ENCODE measurements at places on chromosomes 5 and 9. TPM values are rescaled to one million over a fixed set of nuclear protein-coding genes. Genes with fewer than 3 reads are reported as not detected.

CARD9 gene
- 0.56 TPM for total RNA-seq

IRX1 gene
- total RNA-seq = 0.81 TPM

- H3K27me3 ChIP-seq = no peaks in the 10 kb centered on the region
- no peaks in the 10 kb centered on the region for H3K36me3 ChIP-seq
- no peak overlapping the region for H3K4me3 ChIP-seq
- H3K27ac ChIP-seq = no peak overlapping the region
- H3K4me1 ChIP-seq = no peaks in the 10 kb centered on the region
- DNase-seq = no peak
These were observed 180.9 kb upstream of the DAP start for GRCh38 chr5:10941900-10942299.

GRCh38 chr5:73390972-73391371 is 57.6 kb downstream of the FOXD1 start:
- H3K27me3 ChIP-seq = peaks cover 3% of the 10 kb centered on the region
- no peak for DNase-seq
- H3K27ac ChIP-seq = no peak overlapping the region
- H3K36me3 ChIP-seq = no peaks in the 10 kb centered on the region
- H3K4me1 ChIP-seq = no peaks in the 10 kb centered on the region
- H3K4me3 ChIP-seq = no peak overlapping the region

OR2V2 gene
- not detected for total RNA-seq

GRCh38 chr5:121175986-121176385 is 675.7 kb upstream of the FTMT start:
- no peaks in the 10 kb centered on the region for H3K4me1 ChIP-seq
- DNase-seq = no peak

BTNL3 gene
- total RNA-seq = 0.50 TPM

RAB3C gene
- total RNA-seq = 0.40 TPM

ANKRD31 gene
- total RNA-seq = 0.42 TPM

- H3K27me3 ChIP-seq = no peaks in the 10 kb centered on the region
- no peak for DNase-seq
- no peak overlapping the region for H3K4me3 ChIP-seq
These were observed 255.0 kb downstream of the EFNA5 start for GRCh38 chr5:107415762-107416161.

EXOSC3 gene
- total RNA-seq = 53.1 TPM

GRCh38 chr9:20340511-20340861 is 281.8 kb downstream of the MLLT3 start:
- no peaks in the 10 kb centered on the region for H3K36me3 ChIP-seq
- no peak for DNase-seq
- no peak overlapping the region for H3K4me3 ChIP-seq
- no peak overlapping the region for H3K27ac ChIP-seq

PAIP1 gene
- 84.5 TPM for total RNA-seq

EIF4E1B gene
- total RNA-seq = not detected

DNA sequence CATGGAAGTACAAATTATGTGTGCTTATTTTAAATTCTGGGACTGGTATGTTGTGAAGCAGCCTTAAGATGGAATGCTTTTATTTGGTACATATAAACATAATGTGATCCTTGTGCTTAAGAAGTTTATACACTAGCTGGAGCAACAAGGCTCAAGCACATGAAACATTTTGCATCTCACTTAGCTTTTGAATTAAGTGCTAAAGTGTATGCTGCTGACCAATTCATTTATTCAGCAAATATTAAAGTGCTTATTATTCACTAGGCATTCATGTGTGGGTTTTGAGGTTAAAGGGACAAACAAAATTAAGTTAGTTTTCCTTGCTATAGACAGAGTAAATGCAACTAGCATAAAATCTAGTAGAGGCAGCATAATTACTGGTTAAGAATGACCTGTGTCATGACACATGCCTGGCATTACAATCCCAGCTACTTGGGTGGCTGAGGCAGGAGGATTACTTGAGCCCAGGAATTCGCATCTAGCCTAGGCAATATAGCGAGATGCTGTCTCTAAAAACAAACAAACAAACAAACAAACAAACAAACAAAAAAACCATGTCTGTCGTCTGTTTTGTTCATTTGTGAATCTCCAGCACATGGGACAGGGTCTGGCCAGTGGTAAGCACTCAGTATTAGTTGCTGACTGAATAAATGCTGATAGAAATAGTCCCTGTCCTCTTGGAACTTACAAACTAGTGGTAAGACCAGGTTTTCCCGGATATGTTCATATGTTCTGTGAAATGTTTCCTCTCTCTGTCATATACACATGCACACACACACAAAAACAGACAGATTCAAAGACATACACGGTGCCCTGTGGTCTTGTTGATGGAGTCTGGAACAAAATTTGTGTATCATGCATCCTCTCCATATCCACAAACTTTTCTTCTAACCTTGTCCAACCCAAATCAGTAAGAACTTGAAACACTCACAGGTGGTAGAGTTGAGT is 41.9 kb upstream of the TNFAIP8 start:
- H3K4me3 ChIP-seq = no peak overlapping the region
- H3K27me3 ChIP-seq = no peaks in the 10 kb centered on the region
- peaks cover 3% of the 10 kb centered on the region for H3K4me1 ChIP-seq
- no peaks in the 10 kb centered on the region for H3K36me3 ChIP-seq
- H3K27ac ChIP-seq = no peak overlapping the region

GRCh38 chr9:97853056-97853843 is at the start of gene FOXE1:
Gene FOXE1, plus strand, starts transcription at chr9:97853226. Its CDS starts 689 bp downstream, at chr9:97853915.
- peak within 1 kb of the TSS; percentile 92 for H3K27ac ChIP-seq
- peaks cover 44% of the 10 kb centered on the region for H3K36me3 ChIP-seq
- H3K4me1 ChIP-seq = peaks cover under 1% of the 10 kb centered on the region
- no peaks in the 10 kb centered on the region for H3K27me3 ChIP-seq
- DNase-seq = peak; percentile 94
- peak within 1 kb of the TSS; percentile 79 for H3K4me3 ChIP-seq

DNA sequence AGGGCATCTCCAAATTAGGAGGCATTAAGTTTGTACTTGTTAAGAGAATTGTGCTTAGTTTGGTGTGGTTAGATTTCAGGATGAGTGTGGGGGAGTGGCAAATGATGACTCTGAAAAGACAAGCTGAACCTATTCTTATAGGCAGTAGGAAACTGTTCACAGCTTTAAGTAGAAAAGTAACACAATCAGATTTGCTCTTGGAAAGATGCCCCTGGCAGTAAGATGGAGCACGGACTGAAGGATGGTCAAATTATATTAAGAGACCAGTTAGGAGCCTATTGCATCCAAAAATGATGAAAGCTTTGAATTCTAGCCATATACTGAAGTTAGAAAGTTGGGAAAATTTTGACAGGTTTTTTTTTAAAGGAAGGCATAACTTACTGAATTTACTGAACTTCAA is 254.2 kb upstream of the MEF2C start:
- no peaks in the 10 kb centered on the region for H3K4me1 ChIP-seq
- DNase-seq = no peak
- H3K4me3 ChIP-seq = no peak overlapping the region

DNA sequence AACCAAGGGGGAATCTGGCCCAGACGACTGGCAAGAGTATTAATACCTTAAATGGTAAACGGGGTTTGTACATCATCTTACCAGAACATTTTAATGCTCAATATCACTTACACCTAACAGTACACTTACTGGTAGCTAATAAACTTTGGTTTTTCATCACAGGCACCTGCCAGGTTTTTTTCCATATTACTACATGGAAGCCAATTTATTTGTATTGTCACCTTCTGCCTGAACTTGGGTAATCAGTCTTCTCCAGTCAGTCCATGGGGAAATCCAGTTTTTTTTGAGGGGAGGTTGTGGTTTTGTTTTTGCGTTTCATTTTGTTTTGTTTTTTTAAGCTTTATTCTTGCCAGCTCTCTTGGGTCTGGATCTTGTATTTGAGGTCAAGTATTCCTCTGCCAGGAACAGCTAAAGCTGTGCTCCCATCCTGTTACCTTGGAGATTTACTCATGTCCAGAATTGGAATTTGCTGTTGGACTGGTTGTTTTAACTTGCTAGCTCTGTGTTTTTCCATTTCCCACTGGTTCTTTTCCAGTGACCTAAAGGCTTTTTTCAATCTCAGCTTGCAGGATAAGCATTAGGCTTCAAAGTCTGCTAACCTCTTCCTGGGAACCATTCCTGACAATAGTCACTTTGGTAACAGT is 11.1 kb upstream of the NADK2 start:
- H3K4me1 ChIP-seq = peaks cover 14% of the 10 kb centered on the region
- peak; percentile 31 for DNase-seq
- peak overlapping the region; percentile 70 for H3K27ac ChIP-seq
- H3K4me3 ChIP-seq = no peak overlapping the region
- H3K27me3 ChIP-seq = no peaks in the 10 kb centered on the region

SLC6A3 gene
- total RNA-seq = 0.54 TPM

DNA sequence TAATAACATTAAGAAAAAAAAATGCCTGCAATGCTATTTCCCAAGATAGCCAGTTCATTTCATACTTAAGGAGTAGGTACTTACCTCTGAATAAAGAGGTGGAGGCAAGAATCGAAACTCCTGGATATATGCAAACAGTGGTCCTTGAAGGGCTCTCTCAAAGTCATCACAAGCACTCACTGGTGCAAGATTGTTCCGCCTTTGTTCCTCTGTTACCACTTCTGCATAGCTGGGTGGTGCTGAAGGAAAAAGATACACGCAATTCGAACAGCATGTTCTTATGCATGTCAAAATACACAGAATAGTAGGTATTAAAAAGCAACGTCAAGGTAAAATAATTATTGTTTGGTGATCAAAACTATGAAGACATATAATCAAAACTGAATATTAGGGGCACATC is 9.5 kb downstream of the ARRDC3 start:
- H3K27ac ChIP-seq = peak overlapping the region; percentile 100
- H3K4me3 ChIP-seq = no peak overlapping the region

DNA sequence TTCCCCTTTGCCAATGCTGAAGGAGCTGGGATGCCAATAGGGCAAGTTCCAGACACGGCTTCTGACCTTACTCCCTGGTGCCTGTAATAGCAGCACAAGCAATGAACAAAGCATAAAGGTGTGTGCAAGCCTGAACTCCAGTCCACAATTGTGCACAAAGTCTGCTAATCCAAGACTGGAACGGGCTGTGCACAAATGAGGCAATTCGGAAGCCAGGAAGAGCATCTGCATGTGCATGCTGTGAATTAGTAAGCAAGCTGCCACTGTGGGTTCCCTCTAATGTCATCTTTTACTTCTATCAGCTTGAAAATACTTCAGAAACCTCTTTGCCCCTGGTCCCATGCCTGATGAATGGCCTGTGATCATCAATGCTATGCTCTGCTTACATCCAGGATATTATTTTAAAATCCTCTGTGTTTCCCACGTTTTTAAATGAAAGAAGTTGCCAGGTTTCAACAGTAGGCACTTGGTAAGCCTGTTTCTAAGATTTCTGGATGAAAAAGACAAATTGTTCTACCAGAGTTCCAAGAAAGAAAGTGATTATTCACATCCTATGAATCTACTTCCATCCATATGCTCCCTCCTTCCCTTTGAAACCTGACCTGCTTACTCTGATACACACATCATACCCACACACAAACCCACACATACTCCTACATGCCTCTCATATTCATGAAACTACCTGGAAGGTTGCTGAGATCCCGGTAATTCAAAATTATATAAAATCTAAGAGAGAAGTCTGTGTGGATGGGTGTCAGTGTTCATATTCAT is 165.7 kb downstream of the KCTD16 start:
- no peak overlapping the region for H3K4me3 ChIP-seq
- H3K27me3 ChIP-seq = no peaks in the 10 kb centered on the region
- no peaks in the 10 kb centered on the region for H3K4me1 ChIP-seq
- DNase-seq = no peak
- no peak overlapping the region for H3K27ac ChIP-seq

DNA sequence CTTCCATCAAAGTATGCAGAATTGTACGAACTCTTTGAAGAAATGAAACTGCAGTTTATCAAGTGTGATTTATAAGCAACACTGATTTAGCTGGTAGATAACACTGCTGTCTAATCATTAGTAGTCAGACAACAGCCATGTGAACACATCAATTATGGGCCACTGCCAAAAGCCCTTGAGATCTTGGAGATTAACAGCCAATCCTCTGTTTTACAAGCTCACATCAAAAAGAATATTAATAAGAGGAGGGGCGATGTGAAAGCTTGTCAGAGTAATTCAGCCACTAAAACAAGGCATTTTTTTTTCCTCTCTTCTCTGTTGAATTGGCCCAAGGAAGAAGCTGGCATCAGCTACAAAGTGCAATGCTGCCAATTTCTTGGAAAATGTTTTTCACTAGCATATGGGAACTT is 28.1 kb downstream of the ZNF608 start:
- peak; percentile 16 for DNase-seq
- no peak overlapping the region for H3K4me3 ChIP-seq
- peaks cover 23% of the 10 kb centered on the region for H3K4me1 ChIP-seq
- H3K27me3 ChIP-seq = no peaks in the 10 kb centered on the region

DNA sequence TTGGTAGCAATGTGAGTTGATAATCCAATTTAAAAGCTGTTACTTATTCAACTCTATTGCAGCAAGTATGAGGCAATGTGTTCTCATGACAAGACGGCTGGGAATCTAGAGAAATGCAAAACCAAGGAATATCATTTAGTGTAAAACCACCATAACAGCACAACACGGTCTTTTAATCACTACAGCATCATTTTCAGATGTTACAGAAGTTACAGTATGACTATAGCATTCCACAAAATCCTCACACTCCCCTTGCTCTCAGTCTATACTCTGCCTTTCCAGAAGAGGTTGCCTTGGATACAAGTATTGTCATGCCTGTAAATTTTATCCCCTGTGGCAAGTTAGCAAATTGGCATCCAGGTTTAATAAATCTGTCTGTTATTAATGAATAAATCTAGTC is 28.6 kb upstream of the TAS2R1 start:
- H3K4me1 ChIP-seq = no peaks in the 10 kb centered on the region
- no peak overlapping the region for H3K4me3 ChIP-seq
- DNase-seq = no peak
- H3K36me3 ChIP-seq = no peaks in the 10 kb centered on the region

GRCh38 chr5:127518319-127518621 is 830 bp downstream of the PRRC1 start:
- DNase-seq = no peak
- no peaks in the 10 kb centered on the region for H3K36me3 ChIP-seq
- H3K4me1 ChIP-seq = peaks cover 6% of the 10 kb centered on the region
- peak overlapping the region; percentile 88 for H3K4me3 ChIP-seq
- peak overlapping the region; percentile 40 for H3K27ac ChIP-seq
- H3K27me3 ChIP-seq = no peaks in the 10 kb centered on the region

DNA sequence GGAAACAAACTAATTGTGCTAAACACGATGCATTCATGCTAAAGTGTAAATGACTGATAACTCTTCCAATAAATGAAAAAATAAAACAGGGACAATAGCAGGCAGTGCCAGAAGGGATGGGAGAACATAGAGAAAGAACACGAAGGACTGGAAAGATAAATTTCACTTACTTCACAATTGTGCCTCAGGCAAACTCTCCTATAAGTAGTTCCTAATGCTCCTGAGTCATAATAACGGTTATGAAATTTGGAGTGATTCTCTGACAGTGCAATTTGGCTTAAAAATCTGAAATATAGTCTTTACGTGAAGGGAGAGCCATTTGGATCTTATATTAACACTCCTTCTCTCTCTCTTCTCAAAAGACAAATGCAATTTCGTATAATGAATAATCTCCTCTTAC is 2218.5 kb downstream of the MAT2B start:
- no peaks in the 10 kb centered on the region for H3K36me3 ChIP-seq
- H3K27me3 ChIP-seq = no peaks in the 10 kb centered on the region
- peaks cover 5% of the 10 kb centered on the region for H3K4me1 ChIP-seq
- no peak overlapping the region for H3K4me3 ChIP-seq
- no peak overlapping the region for H3K27ac ChIP-seq
- DNase-seq = no peak

All from thyroid gland (tissue), 4 donors.